ENCODE measurements at places on chromosomes 11 and 22.

GRCh38 chr11:130673698-130674097 lies 225.3 kb downstream of the ADAMTS15 start:
- DNase-seq: no peak

DNA sequence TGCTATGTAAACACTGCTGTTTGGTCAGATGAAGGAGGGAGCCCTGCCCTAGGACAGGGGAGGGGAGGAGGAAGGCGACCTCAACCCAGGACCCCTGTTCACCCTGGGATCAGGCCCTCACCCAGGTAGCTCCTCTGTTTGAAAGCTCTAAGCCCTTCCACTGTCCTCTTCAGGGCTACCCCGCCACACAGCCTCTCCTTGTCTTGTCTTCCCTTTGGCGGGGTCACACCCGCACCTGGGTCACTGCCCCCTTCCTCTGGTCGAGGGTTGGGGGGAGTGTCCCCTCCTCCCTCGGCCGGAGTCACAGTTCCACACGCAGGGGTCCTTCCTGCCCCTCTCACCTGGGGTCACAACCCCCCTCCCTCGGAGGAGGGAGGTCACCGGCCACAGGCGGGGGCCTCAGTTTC lies 463 bp upstream of the PTPMT1 start:
- DNase-seq: no peak

DNA sequence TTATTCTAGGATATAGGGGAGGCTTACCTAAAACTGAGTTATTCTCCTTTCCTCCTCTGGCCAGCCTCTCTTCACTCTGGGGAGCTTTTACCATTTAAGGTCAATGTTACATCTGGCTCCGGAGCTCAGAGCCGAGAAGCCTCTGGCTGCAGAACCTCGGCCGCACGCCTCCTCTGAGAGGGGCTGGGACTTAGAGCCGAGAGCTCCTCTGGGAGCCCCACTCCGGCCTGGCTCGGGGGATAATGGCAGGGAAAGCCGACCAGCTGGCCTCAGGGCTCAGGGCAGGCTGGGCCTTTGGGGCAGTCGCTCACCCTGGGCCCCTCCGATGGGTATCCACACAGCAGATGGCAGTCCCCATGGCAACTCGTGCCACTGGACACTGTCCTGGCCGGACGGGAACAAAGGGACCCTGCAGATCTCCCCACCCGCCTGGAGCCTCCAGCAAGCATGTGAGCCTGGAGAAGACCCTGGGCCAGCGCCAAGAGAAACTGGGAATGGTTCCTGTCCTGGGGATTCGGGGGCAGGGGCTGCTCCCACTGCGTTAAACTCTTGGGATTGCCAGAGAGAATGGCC lies at the start of gene IRAG1:
TSS of gene IRAG1 (minus strand) at position 247 of the 573 bp plus-strand sequence. CDS start at position 94, 153 bp downstream.
- DNase-seq: no peak

DNA sequence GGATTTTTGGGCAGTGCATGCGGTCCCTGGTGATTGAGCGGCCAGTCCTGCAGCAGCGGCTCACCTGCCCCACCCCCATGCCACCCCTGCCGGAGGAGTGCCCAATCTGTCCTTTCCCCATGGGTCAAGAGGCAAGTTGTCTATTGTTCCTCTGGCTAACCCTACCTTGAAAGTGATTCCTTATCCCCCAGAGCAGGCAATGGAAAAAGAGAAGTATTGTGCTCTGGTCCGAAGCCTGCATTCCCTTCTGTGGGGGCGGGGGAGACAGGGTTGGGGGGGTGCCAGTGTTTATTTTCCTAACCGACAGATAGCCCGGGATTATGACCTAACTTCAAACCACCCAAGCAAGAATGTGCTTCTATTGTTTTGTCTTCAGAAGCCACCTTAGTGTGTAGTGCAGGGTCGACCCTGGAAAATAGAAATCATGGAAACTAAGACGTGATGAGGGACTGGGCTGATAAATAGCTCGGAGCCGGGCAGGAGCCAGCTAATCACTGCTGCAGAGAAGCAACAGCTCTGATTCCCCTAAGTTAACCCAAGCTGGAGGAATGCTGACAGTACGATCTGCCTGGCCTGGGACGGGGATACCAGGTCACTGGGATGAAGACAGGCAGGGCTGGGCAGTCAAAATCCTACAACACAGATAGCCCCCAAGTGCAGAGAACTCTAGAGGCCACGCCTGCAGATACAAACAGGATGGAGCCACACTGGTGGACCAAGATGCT lies 38.7 kb upstream of the ATXN10 start:
- DNase-seq: no peak

- no peak for DNase-seq
Measured at GRCh38 chr22:36839356-36840073, 21.3 kb upstream of the NCF4 start.

DNA sequence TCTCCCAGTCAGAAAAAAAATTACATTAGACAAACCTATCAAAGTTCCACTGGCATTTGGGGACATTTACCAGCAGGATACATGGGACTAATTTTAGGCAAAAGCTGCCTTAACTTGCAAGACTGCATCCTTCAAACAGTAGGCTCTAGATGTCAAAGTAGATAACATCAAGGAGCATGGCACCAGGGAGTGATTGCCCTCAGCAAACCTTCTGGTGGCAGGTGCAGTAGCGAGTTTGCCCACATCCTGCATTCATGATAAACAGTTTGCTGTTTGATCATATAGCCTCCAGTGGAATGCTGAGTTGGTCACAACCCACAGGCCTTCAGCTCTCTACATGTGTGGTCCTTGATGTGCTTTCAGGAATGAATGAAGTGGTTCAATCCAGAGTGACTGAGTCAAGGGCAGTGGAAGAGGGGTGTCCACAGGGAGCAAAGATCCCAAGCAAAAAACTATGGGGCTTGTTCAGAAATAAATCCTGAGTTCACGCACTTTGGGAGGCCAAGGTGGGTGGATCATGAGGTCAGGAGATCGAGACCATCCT lies 12.0 kb downstream of the SCGB1D2 start:
- DNase-seq: no peak

DNA sequence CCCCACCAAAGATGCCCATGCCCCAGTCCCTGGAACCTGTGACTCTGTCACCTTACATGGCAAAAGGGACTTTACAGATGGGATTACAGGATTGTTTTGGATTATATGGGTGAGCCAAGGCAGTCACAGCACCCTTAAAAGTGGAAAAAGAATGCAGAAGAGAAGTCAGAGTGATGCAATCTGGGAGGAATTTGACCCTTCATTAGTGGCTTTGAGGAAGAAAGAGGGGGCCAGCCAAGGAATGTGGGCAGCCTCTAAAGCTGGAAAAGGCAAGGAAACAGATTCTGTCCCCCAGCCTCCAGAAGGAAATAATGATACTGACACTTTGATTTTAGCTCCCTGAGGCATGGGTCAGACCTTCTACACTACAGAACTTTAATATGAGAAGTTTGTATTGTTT lies 257.3 kb upstream of the ISX start:
- no peak for DNase-seq

Data from hematopoietic multipotent progenitor cell treated with erythropoietin and hydrocortisone succinate and interleukin-3 and kit ligand, for 15 days (in vitro differentiated cells).